AG20443 (cell line): ENCODE measurements at places on chromosomes 7 and 10.

GRCh38 chr10:44334621-44335184 is 50.2 kb downstream of the CXCL12 start:
- DNase-seq: peak; percentile 77

DNA sequence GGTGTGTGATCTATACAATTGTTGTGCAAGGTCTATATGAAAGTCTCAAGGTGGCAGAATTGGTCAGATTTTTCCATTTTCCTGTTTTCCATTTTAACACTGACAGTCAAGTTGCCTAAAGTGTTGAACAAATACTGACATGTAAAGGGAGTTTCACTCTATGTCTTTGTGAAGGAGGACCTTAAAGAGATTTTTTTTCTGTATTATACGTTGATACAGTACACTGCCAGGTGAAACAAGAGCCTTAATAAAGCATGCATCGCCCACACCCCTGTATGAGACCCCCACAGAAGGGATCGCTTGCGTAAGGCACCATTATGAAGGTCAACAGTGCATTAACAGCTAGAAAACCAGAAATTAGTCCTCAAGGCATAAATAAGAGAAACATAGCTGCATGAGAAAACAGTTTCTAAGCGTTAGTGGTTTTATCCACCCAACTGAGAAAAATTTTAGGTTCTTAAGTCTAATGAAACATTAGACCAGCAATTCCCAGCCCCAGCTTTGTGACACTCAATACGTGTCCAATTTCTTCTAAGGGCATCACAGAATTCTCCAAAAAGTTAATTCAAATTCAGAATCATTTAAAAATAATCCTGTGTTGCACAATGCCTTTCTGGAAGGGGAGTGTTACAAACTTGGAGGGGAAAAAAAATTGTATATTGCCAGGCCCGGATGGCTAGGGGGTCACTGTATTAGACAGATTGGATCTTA is 6.9 kb downstream of the KLF6 start:
- DNase-seq: no peak

- no peak for DNase-seq
Observed at GRCh38 chr7:99369767-99370391, 4.7 kb upstream of the ARPC1B start.

DNA sequence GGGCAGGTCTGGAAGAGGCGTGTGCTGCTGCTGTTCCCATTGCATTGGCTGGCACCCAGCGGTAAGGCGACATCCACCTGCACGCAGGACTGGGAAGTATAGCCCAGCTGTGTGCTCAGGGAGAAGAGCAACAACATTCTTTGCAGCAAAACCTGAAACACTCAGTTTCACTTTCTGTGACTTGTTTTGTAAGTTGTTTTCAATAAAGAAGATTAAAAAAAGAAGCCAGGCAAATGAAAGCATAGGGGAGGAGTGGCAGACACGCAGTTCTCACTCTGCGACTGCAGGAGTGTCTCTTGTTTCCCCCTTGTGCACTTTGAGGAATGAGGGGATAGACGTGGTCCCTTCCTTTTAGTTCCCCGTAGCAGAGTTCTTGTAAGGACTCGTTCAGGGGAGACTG is 5.8 kb downstream of the FBH1 start:
- DNase-seq: no peak

DNA sequence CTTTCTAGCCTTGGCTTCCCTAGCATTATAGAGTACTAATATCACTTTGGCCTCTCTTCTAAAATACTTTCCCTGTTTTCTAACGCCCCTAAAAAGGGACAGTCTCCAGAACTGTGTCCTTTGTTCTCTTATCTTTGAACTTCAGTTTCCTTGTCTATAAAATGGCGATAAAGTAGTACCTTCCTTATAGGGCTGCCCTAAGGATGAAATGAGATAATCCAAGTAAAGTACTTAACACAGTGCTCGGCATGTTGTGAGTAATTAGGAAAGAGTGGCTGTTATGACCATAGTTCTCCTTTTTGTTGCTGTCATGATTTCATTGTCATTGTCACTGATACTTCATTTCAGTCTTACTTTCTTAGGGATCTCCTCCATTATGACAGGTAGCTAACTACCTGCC is 114.7 kb downstream of the EXOC4 start:
- no peak for DNase-seq

DNA sequence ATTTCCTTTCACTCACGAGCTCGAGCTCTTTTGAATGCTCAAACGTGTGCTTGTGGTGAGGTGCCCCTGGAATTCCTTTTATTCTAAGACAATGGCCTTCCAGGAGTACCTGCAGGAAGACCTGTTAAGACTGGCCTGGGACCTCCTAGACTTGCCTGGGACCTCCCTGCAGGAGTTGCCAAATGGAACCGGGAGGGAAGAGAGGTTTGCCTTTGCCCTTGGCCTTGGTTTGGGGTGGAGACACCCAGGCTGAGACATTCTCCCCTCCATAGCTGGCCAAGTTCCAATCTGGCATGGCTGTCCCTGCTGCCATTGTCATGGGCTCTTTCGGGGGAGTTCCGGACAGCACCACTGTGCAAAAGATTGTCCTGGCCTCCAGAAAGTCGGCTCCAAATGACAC is 39.7 kb downstream of the DNAJB12 start:
- DNase-seq: no peak

GRCh38 chr7:32586291-32587221 is 91.3 kb downstream of the AVL9 start:
- DNase-seq: peak; percentile 60

DNA sequence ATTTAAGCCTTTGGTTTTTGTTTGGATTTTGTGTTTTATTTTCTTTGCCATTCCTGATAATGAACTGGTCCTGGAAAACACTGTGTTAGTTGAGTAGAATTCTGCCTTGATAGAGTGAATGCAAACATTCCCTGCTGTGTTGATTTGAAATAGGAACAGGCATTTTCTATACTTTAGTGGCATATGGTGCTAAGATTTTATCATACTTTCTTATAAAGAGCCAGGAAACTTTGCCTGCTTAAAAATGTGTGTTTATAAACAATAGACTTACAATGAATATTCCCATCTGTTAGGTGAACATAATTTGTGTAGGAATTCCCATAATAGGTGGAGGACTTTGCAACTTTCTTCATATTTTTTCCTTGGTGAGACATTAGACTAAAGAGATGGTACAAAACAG is 333.3 kb downstream of the SDK1 start:
- DNase-seq: no peak

GRCh38 chr10:130300608-130301020 is 164.4 kb downstream of the GLRX3 start:
- no peak for DNase-seq

- DNase-seq: no peak
Observed at GRCh38 chr7:4241791-4242190, 440.3 kb upstream of the FOXK1 start.

DNA sequence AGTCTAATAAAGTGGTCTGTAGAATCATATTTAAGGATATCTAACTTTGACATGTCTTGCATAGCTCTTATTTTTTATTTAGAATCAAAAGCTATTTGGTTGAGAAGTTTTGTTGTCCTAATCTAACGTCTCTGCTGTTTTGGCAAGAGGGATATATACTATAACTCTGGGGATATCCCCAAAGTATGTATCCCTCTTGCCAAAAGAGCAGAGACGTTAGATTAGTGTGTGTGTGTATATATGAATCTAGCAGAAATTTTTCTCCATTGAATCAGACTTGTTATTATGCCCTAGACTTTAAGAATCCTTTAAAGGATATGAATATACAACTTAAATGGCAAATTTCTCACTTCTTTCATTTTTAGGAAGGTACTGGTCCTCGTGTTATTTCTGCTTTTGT is 9.6 kb downstream of the SMC3 start:
- DNase-seq: no peak

DNA sequence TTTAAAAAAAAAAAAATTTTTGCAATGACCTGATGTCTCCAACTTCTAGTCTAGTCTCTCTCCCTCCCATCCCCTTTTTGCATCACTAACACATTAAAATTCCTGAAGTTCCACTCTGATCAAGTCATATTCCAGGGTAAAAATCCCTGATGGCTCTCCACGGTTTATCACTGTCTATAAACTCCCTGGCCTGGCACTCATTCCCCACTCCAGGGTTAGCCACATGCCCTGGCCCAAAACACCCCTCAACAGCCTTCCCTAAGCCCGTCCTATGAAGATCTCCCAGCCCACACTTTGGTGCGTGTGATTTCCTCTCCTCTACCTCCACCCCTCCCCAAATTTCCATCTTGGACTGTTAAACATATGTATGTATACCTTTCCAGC is 125.4 kb downstream of the JAZF1 start:
- DNase-seq: peak; percentile 51

GRCh38 chr10:3136763-3137611 is 35.6 kb downstream of the PITRM1 start:
- DNase-seq: peak; percentile 96

GRCh38 chr7:47734287-47734948 is 152.5 kb upstream of the TNS3 start:
- DNase-seq: no peak

DNA sequence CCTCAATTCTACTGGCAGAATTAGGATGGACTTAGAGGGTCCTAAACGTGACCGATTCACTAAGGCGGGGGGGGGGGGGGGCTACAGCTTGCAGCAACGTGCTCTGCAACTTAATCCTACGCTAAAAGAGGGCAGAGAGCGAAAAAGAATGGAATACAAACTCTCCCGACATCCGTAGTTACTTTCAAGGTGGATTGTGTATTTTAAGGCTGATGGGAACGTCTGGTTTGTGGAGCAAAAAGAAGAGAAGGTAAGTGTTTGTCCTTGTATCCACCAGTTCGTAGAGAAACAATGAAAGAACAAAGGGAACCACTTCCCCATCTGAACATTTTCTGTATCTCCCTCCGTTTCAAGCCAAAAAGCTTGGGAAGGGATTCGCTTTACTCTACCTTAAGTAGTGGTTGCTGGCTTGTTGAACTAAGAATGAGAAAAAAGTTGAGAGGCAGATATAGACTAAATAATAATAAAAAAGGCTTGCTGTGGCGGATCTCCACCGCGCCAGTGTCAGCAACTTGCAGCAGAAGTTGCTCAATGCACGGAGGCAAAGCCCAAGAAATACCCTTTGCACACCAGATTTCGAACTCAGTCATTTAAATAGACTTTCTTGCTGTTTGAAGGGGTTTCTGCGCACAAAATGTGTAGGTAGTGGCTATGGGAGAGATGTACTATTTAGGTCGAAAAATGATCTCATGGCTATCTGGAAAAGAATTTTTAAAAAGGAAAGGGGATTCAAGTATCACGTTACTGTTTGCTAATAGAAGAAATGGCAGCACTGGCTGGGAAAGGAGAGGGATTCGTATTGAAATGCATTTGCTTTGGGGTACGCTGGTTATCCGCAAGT is 736 bp downstream of the SKIDA1 start:
- DNase-seq: no peak

DNA sequence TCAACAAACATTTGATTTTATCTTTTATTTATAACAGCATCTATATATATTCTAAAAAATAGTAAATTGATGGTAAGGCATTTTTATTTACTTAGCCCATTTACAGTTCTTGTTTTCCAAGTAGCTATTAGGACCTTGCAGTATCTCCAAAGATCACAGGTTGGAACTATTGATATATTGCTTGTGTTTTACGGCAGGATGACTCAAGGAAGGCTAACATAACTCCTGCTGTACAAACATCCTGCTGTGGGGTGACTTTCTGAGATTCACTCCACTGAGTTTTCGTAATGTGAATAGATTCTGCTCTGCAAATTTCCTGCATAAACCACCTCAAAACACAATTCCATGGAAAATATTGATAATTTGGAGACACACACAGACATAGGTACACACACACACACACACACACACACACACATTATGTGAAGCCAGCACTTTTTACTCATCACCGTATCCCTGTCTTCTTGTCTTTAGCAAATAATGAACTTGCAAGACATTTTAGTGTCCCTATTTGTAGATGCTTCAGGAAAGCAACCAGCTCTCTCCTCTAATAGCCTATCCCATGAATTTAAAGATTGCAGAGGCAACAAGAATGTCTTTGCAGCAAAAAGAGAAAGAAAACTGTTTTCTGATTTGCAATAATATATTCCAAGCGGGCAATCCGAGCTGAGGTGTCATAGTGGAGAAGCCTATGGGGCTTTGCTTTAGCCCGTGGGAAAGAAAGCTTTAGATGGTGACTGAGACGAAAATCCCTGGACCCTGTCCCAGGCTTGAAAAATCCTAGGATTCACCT is 722 bp downstream of the AGR2 start:
- DNase-seq: no peak

- no peak for DNase-seq
Observed at GRCh38 chr10:113991091-113991860, 52.4 kb upstream of the ADRB1 start.

GRCh38 chr7:7563813-7564212 is 2.9 kb upstream of the MIOS start:
- DNase-seq: no peak

DNA sequence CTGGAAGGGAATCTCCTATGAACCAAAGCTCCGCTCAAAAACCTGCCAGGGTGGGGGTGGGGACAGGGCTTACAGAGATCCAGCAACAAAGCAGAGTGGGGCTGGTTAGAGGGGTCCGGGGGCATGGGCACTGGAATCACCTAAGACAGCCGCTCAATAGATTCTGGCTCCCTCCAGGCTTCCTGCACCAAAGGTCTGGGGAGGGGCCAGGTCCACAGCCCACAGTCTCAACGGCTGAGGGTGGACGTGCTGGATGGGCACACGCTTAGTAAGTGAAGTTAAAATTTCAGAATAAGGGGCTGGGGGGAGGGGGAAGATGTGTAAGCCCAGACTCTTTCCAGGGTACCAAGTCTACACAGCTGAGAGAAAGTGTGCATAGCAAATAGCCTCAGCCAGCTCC is 31.1 kb downstream of the PYROXD2 start:
- no peak for DNase-seq

GRCh38 chr10:95289003-95289920 is 1.5 kb downstream of the PDLIM1 start:
- peak; percentile 53 for DNase-seq

DNA sequence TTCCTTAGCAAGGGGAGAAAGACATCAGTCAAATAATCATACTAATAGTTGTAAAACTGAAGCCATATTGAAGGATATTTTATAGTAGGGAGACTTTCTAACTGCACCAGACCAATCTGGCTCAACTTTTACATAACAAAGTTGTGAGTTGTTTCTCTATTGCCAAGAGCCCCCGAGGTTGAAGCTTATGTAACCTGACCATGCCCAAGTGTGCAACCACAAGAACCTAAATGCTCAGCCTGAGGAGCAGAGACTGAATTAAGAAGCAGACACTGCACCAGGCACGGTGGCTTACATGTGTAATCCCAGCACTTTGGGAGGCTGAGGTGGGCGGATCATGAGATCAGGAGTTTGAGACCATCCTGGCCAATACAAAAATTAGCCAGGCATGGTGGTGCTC is 77.3 kb upstream of the ARMC3 start:
- DNase-seq: no peak

DNA sequence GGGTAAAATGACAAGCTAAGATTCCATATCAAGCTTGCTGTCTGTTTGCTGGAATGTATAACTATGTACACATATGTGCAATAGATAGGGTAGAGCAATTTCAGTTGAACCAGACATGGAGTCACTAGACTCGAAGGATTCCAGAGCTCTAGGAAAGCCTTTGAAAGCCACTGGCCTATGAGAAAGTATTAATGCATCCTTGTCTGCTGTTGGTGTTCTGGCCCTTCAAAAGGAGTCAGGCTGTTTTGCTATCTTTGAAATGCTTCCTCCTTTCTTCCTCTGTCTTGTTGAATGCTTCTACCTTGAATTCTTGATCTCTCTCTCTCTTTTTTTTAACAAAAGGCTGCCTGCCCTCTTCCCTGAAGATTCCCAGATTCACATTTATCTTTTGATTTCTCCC is 20.8 kb upstream of the HGF start:
- no peak for DNase-seq

- no peak for DNase-seq
Observed at GRCh38 chr7:19982841-19983835, 209.7 kb upstream of the TMEM196 start.
